GM23248 (cell line): ENCODE measurements at places on chromosomes 2 and 18. TPM values are rescaled to one million over a fixed set of nuclear protein-coding genes. Genes with fewer than 3 reads are reported as not detected.

TBR1 gene
- 0.97 TPM in 1 of 2 replicates, not detected in the other for total RNA-seq

ZEB2 gene
- 36.4 and 46.8 TPM in 2 replicates for total RNA-seq

AKAIN1 gene
- total RNA-seq, result not detected in 2 replicates

CHST10 gene
- total RNA-seq, result 6.2 and 12.9 TPM in 2 replicates

GPAT2 gene
- total RNA-seq, result 0.65 and 1.0 TPM in 2 replicates

ARPC2 gene
- total RNA-seq, result 568 and 644 TPM in 2 replicates

AMER3 gene
- total RNA-seq, result not detected in 2 replicates

TCF23 gene
- total RNA-seq, result not detected in 2 replicates

ME2 gene
- 24.5 and 32.2 TPM in 2 replicates for total RNA-seq

CFAP210 gene
- total RNA-seq, result not detected in 2 replicates

IL36B gene
- total RNA-seq, result not detected in 2 replicates

GREB1 gene
- total RNA-seq, result not detected in 2 replicates

CHRND gene
- not detected in 2 replicates for total RNA-seq

TUBA4B gene
- not detected in 2 replicates for total RNA-seq

GATA6 gene
- 17.6 and 19.0 TPM in 2 replicates for total RNA-seq

DCDC2C gene
- not detected in 2 replicates for total RNA-seq

TEKT4 gene
- total RNA-seq, result not detected in 2 replicates

UGT1A6 gene
- total RNA-seq, result not detected in 2 replicates

GCKR gene
- 0.11 TPM in 1 of 2 replicates, not detected in the other for total RNA-seq

PLCL1 gene
- total RNA-seq, result 2.3 TPM in 2 replicates
